Upper lobe of right lung (tissue), 1 donor: ENCODE measurements at places on chromosomes 16 and 17. TPM values are rescaled to one million over a fixed set of nuclear protein-coding genes. Genes with fewer than 3 reads are reported as not detected.

KCNH6 gene
- total RNA-seq: not detected

MT1G gene
- 23.7 TPM for total RNA-seq

MIS12 gene
- total RNA-seq: 17.0 TPM

ZNF597 gene
- 5.1 TPM for total RNA-seq

KREMEN2 gene
- not detected for total RNA-seq

DNA sequence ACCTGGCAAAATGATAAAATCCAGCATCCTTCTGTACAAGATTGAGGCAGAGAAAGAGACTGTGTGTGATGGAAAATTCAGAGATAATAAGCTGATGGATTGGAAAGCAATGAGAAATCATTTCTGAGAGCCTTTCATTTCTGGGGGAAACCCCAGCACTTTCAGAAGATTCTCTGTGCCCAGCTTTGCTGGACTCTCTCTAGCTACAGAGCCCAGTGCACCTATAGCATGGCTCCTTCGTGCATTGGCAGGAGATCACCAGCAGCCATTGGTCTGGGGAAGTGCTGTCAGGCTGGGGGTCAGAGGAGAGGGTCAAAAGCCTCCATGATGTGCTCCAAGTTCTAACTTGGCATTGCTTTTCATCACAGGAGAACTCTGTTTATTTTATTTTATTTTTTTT, 259.9 kb downstream of the SOX9 start:
- H3K27me3 ChIP-seq: no peaks in the 10 kb centered on the region
- no peaks in the 10 kb centered on the region for H3K36me3 ChIP-seq
- no peak for DNase-seq
- no peaks in the 10 kb centered on the region for H3K4me1 ChIP-seq
- no peak overlapping the region for H3K4me3 ChIP-seq

GRCh38 chr16:74700438-74701225, at the start of gene MLKL:
MLKL (minus strand) TSS chr16:74700862; CDS start chr16:74695757, 5,105 bp downstream.
- H3K4me3 ChIP-seq: peak within 1 kb of the TSS; percentile 70
- peak; percentile 83 for DNase-seq
- no peaks in the 10 kb centered on the region for H3K36me3 ChIP-seq
- H3K27me3 ChIP-seq: no peaks in the 10 kb centered on the region
- peak within 1 kb of the TSS; percentile 90 for H3K27ac ChIP-seq
- peaks cover 13% of the 10 kb centered on the region for H3K4me1 ChIP-seq

DNA sequence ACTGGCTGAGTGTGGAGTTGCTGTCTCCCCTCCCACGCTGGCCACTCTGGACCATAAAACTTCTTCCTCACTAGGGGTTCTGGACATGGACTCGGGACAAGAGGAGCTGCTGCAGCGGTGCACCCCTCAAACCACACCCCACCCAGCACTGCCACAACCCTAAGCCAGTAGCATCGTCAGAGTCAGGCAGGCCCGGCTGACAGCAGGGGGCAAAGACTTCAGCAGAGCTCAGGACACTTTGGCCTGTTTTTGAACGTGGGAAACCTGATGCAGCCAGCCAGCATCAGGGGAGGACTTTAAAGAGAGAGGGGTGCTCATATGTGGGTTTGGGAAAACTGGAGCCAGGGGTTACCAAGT, 9.6 kb downstream of the MEOX1 start:
- no peak for DNase-seq
- H3K27ac ChIP-seq: no peak overlapping the region
- H3K4me1 ChIP-seq: no peaks in the 10 kb centered on the region
- H3K27me3 ChIP-seq: no peaks in the 10 kb centered on the region

DNA sequence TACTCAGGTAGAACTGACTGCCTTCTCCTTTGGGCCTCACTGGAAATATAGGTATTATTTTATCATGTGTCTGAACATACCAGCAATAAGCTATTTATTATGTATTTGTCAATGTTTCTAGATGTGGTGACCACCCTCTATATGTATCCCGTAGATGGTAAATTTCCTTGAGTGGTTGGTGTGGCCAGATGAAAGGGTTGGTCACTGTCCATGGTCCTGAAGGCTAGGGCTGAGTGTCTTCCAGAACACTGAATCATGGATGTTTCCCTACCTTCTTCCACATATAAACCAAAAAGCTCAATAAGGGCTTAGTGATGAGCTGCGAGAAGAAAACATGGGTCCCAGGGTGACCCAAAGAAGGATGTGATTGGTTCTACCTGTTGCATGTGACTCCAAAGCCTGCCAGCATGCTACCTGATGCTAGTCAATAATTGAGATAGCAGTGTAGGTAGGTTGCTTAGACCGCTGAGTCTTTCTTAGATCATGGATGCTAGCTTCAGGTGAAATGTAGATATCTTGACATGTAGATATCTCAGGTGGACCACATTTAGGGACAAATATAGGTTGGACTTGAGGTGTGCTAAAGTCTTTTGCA, 150.3 kb downstream of the ASIC2 start:
- H3K27me3 ChIP-seq: no peaks in the 10 kb centered on the region
- H3K36me3 ChIP-seq: no peaks in the 10 kb centered on the region
- no peak overlapping the region for H3K27ac ChIP-seq

DNA sequence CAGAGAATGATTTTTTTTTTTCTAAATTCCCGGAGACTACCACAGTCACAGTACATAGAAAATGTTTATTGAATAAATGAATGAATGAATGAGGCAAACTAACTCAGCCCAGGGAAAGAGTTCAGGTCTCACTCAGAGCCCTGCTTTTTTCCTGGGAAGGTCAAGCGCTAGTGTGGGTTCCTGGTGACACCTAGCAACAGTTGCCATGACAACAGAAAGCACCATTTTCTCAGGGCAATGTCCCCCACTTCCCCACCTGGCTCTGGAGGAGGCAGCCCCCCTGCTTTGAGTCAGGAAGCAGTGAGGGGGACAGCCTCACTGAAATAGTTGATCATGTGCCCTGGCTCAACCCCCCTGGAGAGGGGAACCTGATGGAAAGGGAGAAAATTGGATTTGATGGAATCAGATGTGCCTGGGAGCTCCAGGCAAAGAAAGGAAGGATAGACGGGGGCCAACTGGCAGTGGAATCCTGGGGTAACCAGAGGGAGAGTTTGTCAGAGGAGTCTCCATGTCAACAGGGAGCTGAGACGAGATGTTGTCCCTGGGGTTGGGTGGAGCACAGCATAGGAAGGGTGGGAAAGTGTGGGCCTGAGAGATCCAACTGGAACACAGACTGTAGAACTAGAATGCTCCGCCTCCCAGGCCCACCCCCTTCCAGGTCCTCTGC, 242.2 kb upstream of the CCL2 start:
- no peak overlapping the region for H3K4me3 ChIP-seq
- no peak for DNase-seq
- H3K36me3 ChIP-seq: no peaks in the 10 kb centered on the region
- no peaks in the 10 kb centered on the region for H3K4me1 ChIP-seq

DNA sequence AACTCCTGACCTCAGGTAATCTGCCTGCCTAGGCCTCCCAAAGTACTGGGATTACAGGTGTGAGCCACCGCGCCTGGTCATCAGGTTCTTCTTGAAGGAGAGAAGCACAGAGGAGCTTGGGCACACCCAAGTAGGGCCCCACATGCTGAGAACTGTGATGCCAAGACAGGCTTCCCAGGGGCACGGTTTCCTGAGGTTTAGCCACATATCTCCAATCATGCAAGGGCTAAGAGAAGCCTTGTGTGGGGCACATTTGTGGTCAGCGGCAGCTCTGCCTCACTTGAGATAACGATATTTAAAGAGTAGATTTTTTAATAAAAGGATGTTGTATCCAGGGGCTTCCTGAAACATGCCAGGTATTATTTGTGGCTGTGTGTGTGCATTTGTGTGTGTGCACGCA, 46.9 kb downstream of the CUEDC1 start:
- H3K27ac ChIP-seq: no peak overlapping the region
- no peaks in the 10 kb centered on the region for H3K27me3 ChIP-seq
- H3K36me3 ChIP-seq: no peaks in the 10 kb centered on the region
- H3K4me3 ChIP-seq: no peak overlapping the region
- no peak for DNase-seq

- no peaks in the 10 kb centered on the region for H3K27me3 ChIP-seq
- no peaks in the 10 kb centered on the region for H3K36me3 ChIP-seq
- no peak overlapping the region for H3K4me3 ChIP-seq
- no peaks in the 10 kb centered on the region for H3K4me1 ChIP-seq
- no peak for DNase-seq
- H3K27ac ChIP-seq: no peak overlapping the region
Observed at GRCh38 chr17:69451416-69452394, 37.2 kb downstream of the MAP2K6 start.
